ENCODE measurements at places on chromosomes 7 and 10. TPM values are rescaled to one million over a fixed set of nuclear protein-coding genes. Genes with fewer than 3 reads are reported as not detected.

FAM25G gene
- total RNA-seq, result not detected

ADCY1 gene
- total RNA-seq, result 3.2 TPM

PTPRN2 gene
- 0.34 TPM for total RNA-seq

SLC25A28 gene
- total RNA-seq, result 15.3 TPM

CLCN1 gene
- not detected for total RNA-seq

AGAP6 gene
- 1.8 TPM for total RNA-seq

PTN gene
- total RNA-seq, result 38.6 TPM

TMEM229A gene
- not detected for total RNA-seq

SNCG gene
- 69.4 TPM for total RNA-seq

NYAP1 gene
- 2.0 TPM for total RNA-seq

MRM2 gene
- total RNA-seq, result 9.2 TPM

TRIM73 gene
- 0.94 TPM for total RNA-seq

C7orf57 gene
- not detected for total RNA-seq

VENTX gene
- not detected for total RNA-seq

TRIL gene
- 2.1 TPM for total RNA-seq

TMEM139 gene
- total RNA-seq, result 0.09 TPM

DGKB gene
- total RNA-seq, result not detected

ARL3 gene
- total RNA-seq, result 8.4 TPM

STAG3 gene
- 0.32 TPM for total RNA-seq

CALHM2 gene
- 31.4 TPM for total RNA-seq

DNAJC9 gene
- 13.9 TPM for total RNA-seq

RET gene
- total RNA-seq, result 0.17 TPM

C10orf120 gene
- total RNA-seq, result not detected

PON1 gene
- total RNA-seq, result not detected

NUDCD3 gene
- 133 TPM for total RNA-seq

CALCR gene
- total RNA-seq, result not detected

GTF2IRD1 gene
- total RNA-seq, result 6.6 TPM

CFAP58 gene
- total RNA-seq, result 1.3 TPM

CNPY1 gene
- not detected for total RNA-seq

GPR26 gene
- not detected for total RNA-seq

ZNF467 gene
- total RNA-seq, result 0.95 TPM

HMX2 gene
- not detected for total RNA-seq

MACROH2A2 gene
- total RNA-seq, result 11.0 TPM

LIPK gene
- total RNA-seq, result not detected

CTTNBP2 gene
- total RNA-seq, result 16.3 TPM

TBXAS1 gene
- 2.1 TPM for total RNA-seq

IFRD1 gene
- 46.7 TPM for total RNA-seq
